ENCODE measurements at places on chromosomes 11 and 22.

DNA sequence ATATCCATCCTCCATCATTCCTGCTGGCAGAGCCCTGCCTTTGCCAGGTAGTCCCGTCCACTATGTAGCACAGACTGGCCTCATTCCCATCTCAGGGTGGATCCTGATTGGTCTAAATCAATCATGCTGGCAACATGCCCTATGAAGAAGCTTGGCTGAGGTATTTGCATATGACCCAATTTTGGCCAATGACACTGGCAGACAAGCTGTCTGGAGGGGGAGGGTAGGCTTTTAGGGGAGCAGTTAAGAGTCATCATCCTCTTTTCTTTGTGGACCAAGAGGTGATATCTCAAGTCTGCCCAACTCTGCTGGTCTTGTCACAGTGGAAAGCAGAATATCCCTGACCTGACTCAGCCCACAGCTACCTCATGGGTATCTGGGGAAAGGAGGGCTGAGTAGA, 5.1 kb downstream of the CCDC89 start:
- DNase-seq: no peak

GRCh38 chr11:95682552-95682951, 107.0 kb downstream of the FAM76B start:
- no peak for DNase-seq

- peak; percentile 30 for DNase-seq
These were observed 36.0 kb downstream of the PRCP start for GRCh38 chr11:82864268-82864667.

GRCh38 chr22:18905540-18906409, at the start of gene DGCR6:
TSS of gene DGCR6 (plus strand) at chr22:18906320. CDS start at chr22:18906375, 55 bp downstream.
- DNase-seq: no peak

- DNase-seq: no peak
These were observed 723.3 kb downstream of the NTM start for GRCh38 chr11:132093536-132094259.

GRCh38 chr22:38706101-38706900, 557 bp downstream of the GTPBP1 start:
- DNase-seq: no peak

GRCh38 chr11:18490319-18490718, 34.7 kb downstream of the LDHAL6A start:
- no peak for DNase-seq

DNA sequence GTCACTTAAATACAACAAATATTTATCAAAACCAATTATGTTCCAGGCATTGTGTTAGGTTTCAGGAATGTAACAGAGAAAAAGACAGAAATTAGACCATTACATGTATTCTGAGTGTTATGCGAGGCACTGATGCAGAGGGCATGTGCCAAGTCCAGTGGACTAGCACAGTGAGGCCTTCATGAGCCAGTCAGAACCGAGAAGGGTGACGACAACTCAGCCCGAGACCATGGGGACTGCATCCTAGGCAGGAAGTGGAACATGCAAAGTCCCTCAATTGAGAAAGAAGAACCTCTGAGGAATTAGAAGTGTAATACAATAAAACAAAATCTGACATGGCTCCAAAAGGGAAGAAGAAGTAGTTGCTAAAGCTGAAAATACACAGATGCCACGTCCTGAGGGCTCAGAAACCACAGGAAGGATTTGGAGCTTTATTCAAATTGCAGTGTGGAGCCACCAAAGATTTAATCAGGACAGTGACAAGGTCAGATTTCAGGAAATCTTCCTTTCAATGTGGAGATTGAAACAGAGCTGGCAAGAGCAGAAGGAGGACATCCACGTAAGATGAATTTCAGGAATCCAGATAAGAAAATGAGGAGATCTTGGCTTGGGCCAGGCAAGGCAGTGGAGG, 529.6 kb downstream of the NTM start:
- DNase-seq: no peak

Data from NCI-H1417 treated with DMSO at 0.1 percent for 48 hours (cell line).